ENCODE measurements at places on chromosomes 1 and 21.

DNA sequence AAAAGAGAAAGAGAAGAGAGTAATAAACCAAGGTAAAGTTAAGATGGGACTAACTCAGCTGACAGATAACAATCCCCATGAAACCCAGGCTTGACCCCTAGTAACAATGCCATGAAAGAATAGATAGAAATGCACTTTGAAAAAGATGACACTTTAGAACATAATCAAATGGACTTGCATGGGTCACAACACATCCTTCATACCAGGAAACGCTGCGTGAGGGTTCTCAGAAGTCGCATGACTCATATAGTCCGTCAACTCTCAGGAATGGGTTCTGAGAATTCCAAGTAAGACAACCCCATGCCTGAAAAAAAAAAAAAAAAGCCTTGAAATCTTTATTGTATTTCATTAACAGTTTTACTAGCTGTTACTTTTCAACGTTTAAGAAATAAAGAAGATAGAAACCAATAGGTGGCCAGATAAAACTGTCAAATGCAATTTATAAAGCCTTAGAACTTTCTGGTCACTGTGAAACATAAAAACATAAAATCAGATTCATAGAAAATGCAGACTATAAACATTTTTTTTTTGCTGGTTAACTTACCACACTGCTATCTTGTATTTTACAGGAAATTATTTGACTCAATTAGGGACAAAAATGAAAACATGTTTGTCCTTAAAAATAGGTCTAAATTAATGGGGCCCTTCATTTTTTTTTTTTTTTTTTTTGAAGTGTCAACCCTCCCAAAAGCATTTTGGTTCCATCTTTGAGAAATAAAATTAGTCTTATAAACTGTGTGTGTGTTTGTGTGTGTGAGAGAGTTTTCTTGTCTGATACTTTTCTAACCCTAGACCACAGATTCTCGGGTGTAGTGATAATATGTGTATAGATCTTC lies 202.1 kb downstream of the NCAM2 start:
- DNase-seq = no peak

- DNase-seq = no peak
These were observed 119.1 kb upstream of the FGGY start for GRCh38 chr1:59177756-59178155.

- no peak for DNase-seq
These were observed 62.9 kb upstream of the HP1BP3 start for GRCh38 chr1:20850021-20850420.

DNA sequence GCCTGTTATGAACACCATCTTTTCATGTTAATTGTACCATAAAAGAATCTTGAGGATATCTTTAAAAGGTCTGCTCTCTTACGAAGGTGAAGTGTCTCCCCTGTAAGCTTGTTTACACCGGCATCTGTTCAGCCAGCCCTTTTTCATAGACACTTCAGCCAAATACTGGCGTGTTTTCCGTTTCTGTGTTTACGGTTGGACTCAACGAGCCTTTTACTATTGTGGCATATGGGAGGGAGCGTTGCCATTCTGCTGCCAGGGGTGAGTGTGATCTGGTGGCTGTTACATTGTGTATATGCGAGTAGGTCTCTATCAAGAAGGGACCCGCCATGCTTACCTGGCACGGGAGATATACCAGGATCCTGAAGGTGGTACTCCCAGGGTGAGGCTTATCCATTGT lies 433.8 kb downstream of the CAMTA1 start:
- no peak for DNase-seq

- DNase-seq = no peak
These were observed 517.8 kb upstream of the BEND5 start for GRCh38 chr1:49294539-49294938.

- DNase-seq = no peak
These were observed 110.7 kb downstream of the SIPA1L2 start for GRCh38 chr1:232519186-232519585.

All from kidney (tissue), 22 donors.